ENCODE measurements at places on chromosomes 11 and 22. TPM values are rescaled to one million over a fixed set of nuclear protein-coding genes. Genes with fewer than 3 reads are reported as not detected.

The GAS2L1 gene
- 3.3 TPM for polyA plus RNA-seq

The EFCAB6 gene
- polyA plus RNA-seq, result 5.9 TPM

The TBX10 gene
- not detected for polyA plus RNA-seq

The SHANK3 gene
- 0.65 TPM for polyA plus RNA-seq

The OR52I2 gene
- polyA plus RNA-seq, result not detected

The KRTAP5-1 gene
- polyA plus RNA-seq, result not detected

The PTDSS2 gene
- 3.5 TPM for polyA plus RNA-seq

The DNAJB7 gene
- not detected for polyA plus RNA-seq

The GLYATL2 gene
- 0.24 TPM for polyA plus RNA-seq

The OTOG gene
- polyA plus RNA-seq, result not detected

The GLB1L3 gene
- 0.59 TPM for polyA plus RNA-seq
